ENCODE measurements at places on chromosomes 16 and 17.

DNA sequence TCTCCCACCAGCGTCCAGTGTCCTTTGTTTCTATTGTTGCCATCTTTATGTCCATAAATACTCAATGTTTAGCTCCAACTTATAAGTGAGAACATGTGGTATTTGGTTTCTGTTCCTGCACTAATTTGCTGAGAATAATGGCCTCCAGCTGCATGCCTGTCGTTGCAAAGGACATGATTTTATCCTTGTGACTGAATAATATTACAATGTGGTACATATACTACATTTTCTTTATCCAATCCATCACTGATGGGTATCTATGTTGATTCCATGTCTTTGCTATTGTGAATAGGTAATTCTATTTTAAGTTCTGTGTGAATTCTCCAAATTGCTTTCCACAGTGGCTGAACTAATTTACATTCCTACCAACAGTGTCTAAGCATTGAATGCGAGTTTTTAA, 578.6 kb upstream of the CA10 start:
- no peak for DNase-seq

DNA sequence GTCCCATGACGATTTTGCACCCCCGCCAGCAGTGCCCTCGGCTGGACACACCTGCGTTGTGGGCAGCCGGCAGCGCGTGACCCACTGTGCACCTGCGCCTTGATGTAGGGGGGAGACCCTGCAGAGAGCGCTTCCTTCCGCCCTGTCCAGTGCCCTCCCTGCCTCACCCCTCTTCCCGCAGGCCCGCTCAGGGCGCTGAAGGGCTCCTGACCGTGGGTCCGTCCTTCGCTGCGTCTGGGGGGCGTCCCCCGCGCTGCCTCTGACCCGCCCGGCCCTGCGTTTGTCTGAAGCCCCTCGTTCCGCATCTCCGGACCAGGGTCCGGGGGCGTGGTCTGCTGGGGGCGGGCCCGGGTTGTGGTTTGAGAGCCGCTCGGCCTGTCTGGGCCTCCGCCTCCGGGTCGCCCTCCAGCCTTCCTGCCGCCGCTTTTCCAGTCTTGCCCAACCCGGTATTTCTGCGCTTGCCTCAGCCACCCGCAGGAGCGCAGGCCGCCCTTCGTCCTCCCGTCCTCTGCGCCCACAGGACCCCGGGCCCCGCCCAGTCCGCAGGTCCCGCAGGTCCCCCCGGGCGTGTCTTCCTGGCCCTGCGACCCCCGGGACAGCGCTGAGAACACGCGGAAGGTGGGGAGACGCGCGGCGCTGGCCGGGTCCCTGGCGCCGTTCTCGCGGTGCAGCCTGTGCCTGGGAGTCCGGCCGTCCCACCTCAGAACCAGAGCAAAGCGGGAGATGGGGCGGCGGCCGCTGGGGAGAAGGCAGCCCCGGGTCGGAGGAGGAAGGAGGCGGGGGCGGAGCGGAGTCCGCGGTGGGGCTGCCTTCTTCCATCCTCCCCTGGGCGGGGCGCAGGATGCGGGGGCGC, 4.0 kb upstream of the IL17C start:
- DNase-seq: no peak

DNA sequence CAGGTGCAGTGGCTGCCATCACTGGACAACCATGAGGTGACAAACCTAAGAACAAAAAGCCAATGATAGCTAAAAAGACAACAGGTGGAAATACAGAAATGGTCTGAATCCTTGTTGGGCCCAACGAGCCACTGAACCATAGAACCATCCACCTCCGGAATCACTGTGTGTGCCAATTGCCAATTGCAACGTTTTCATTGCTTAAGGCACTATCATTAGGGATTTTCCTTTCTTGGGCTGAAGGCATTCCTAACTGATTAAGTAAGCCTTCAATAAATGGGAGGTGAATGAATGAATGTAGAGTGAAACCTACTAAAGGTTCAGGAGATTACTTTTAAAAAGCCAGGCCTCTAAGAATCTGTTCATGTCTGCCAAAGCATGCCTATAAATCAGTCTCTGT, 3.6 kb downstream of the USP31 start:
- DNase-seq: no peak

DNA sequence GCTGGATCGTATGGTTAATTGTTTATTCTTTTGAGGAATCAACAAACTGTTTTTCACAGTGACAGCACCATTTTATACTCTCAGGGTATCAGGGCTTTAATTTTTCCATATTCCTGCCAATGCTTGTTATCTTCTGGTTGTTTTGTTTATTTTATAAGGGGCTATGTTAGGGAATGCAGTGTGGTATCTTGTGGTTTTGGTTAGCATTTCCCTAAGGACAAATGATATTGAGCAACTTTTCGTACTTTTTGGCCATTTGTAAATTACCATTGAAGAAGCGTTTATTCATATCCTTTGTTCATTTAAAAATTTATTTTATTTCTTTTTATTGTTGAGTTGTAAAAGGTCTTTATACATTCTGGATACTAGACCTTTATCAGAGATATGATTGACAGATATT, 322.0 kb upstream of the SALL1 start:
- no peak for DNase-seq

DNA sequence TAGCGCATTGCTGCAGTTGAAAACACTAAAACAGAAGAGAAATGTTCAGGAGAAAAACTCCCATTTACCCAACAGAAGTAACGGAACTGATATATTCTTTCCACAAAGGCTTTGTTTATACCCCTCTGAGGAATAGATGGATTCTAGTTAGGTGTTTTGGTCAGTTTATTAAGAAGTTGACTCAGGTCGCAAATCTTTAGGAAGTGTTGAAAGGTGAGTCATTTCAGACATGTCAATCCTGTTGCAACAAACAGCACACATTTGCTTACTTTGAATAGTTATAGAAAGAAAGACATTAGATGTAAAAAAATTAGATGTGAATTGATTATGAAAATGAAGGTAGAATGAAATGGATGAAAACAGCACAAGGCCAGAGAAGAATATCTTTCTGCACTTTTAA, 941.0 kb downstream of the KCNJ2 start:
- DNase-seq: no peak

DNA sequence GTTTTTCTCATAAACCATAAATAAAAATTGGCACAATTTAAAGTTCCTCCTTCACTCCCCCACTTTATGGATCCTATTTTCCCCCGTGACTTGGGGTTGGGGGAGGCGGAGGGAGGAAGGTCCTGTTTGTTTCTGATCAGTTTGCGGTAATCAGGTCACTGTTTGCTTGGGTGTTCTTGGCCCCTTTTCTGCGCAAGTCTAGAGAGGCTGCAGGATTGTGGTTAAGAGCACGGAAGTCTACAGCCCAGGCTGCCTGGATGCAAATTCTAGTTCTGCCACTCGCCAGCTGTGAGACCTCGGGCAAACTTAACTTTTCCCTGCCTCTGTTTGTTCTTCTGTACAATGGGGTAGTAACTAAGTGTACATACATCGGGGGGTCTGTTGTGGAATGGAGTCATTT, 12.1 kb downstream of the ATP2C2 start:
- no peak for DNase-seq

- peak; percentile 20 for DNase-seq
These were observed 794 bp upstream of the CPNE7 start for GRCh38 chr16:89574681-89575246.

GRCh38 chr17:43640491-43641252, 21.1 kb downstream of the MEOX1 start:
- DNase-seq: no peak

GRCh38 chr17:41589301-41589700, 2.6 kb upstream of the KRT14 start:
- no peak for DNase-seq

DNA sequence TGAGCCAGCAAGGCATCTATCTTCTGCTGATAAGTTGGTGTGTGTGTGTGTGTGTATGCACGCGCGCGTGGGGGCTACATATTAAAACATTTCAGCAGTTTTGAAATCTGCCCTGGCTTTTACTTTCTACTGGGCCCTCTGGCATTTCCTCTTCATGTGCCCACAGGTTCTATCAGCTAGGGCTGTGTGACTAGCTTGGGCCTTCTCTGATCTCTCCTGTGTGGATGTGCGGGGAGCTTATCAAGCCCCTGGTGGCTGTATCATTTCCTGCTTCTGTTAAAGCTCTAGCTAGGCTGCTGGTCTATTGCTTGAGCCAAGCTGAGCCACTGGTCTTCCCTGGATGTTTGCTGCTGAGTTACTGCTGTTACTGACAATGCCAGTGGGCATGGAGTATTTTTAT, 132.5 kb downstream of the AATF start:
- no peak for DNase-seq

DNA sequence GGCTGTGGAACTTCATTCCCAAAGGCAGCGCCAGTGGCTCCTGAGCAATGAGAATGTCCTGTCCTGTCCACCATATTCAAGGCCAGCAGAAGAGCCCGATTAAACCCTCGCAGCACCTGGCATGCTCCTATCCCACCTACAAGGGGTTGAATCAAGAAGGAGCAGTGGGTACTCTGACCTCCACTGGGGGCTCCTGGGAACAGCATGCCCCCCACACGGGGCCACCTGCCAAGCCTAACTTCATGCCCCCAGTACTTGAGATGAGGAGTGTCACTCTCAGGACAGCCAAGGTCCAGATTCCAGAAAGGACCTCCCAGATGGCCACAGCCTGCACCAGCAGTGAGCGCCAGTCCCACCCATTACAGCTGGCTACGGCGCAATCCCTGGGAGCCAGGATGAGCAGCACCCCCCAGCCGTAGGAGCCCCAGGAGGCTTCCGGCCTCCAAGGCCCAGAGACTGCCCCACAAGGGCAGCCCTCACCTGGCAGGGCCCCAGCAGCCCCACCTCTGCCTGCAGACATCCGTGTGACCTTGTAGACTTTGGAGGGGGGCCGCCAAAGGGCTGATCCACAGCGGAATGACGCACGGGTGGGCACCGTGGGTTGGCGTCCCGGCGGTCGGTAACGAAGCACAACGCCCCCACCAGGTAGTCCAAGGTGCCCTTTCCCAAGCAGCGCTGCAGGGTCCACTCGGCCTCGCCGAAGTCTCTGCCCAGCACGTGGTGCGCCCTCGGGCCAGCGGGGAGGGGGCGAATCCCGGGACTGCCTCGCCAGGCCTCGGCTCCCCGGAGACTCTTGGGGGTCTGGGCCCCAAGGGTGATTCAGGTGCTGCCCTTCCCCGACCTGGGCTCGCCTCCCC, 1.0 kb upstream of the MPDU1 start:
- DNase-seq: no peak

- no peak for DNase-seq
These were observed 20.3 kb upstream of the CDH5 start for GRCh38 chr16:66346221-66346620.

DNA sequence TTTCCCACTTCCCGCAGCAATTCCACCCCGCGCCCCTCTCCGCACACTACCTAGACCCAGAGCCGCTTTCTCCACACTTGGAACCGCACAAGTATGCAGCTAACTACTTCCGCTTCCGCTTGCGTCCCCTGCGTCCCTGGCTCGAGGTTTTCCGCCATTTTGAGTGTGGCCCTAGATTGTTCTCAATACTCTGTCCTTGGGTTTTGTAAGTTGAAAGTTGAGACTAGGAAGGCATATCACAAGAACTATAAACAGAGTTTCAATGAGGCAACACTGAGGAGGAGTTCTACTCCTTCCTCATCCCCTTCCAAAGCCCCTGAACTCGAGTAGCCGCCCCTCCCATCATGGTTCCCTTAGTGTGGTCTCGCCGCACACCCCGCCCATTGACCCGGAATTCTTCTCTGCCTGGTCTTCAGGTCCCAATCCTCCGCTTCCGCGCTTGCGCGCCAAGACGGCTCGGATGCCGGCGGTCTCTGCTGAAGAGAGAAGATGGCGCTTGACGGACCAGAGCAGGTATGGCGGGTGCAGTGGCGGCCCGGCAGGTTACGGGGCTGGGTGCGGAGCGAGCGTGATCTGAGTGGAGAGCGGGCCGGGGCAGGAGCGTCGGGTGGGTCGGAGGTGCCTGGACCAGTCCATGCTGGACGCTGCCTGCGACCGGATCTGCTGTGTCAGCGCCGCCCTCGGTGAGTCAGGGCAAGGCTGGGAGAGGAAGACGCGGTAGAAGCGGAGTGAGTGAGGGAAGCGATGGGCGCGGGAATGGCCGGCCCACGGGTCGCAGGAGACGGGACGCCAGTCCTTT, at the start of the genes FTSJ3 and PSMC5:
Gene FTSJ3, minus strand, starts transcription at position 662 of the 799 bp plus-strand sequence. CDS start 761 bp downstream, outside the sequence.
Gene PSMC5, plus strand, starts transcription at position 430 of the 799 bp plus-strand sequence. Its CDS starts 60 bp downstream, at position 490.
- DNase-seq: peak; percentile 87

- no peak for DNase-seq
These were observed 939 bp downstream of the CORO6 start for GRCh38 chr17:29621751-29622194.

DNA sequence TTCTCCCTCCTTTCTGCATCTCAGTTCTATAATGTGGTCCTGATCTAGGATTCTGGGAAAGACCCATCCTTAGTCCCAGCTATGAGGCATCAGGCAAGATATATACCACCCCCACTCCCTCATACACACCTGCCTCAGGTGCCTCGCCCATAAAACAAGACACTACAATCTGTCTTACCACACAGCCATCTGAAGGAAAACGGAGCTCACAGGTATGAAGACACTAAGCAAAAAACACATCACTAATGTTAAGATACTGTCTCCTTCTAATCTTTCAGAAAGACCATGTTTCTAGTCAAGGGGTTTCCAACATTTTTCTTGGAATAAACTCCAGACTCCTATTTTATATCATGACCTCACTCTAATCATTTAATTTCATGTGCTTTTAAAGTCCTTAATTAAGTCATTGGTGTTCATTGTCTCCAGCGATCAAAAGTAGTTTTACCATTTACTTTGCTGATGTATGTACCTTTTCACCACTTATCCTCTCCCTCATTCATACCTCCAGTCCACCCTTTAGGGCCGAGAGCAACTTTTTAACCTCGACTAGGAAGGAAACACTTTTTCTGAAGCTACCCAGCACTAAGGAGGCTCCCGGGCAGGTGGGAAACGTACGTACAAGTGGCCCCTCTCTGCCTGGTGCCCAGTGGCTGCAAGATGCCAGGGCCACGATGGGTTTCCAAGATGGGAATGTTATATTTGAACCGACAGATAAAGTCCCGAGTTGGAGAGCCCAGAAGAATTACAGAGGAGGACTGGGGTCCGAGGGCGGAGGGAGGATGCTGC, 979 bp downstream of the MAP3K14 start:
- no peak for DNase-seq

DNA sequence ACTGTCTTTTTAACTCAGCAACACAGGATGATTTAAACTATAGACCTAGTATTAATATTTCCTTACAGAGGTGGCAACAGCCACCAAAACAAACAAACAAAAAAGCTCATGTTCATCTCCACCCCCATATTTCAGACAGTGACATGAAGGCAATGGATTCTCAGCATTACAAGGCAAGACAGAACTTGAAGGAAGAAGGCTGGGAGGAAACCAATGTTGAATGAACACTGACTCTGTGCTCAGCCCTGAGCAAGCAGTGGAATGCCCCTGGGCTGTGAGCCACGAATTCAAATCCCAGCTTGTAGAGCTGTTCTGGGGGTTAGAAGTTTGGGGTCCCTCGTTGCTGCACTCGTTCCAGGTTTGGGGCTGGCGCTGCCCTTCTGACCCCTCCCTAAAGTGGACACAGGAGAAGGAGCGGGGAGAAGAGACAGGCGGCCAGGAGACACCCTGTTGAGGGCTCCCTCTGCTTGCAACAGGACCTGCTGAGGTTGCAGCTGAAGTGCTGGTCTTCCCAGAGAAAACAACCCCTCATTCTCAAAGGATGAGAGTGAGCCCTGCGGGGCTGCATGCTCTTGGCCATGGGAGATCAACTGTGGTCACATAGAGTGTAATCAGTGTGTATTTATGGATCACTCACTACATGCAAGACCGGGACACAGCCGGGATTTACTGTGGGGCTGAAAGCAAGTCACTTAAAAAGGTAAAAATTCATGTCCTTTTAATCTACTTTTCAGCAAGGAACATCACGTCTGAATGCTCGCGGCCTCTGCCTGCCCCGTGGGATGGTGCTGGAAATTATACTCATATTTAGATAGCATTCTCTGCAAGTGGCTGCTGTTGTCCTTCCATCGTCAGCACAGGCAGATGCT, 34.3 kb downstream of the MYH3 start:
- DNase-seq: no peak

- DNase-seq: no peak
These were observed 53.7 kb upstream of the LGALS9 start for GRCh38 chr17:27577121-27577761.
